ENCODE measurements at places on chromosomes 13 and 19.

DNA sequence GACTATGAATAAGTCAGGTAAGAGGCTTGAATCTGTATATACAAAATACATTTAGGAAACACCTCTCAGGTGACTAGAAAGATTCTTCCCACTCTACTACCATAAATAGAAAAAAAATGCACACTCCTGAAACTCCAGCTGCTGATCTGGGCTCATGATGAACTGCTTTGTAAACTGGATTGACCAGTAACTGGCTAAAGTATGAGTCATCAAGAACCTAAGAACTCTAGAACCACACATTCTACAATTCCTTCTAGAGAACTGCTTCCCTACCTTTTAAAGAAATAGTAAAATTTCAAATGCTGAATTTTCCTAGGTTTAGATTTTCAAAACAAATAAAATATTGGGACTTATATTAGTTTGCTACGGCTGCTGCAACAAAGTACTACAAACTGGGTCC lies 55.2 kb downstream of the ELF1 start:
- no peak for DNase-seq

- no peak for DNase-seq
Observed at GRCh38 chr19:48975947-48976847, 11.1 kb downstream of the FTL start.

DNA sequence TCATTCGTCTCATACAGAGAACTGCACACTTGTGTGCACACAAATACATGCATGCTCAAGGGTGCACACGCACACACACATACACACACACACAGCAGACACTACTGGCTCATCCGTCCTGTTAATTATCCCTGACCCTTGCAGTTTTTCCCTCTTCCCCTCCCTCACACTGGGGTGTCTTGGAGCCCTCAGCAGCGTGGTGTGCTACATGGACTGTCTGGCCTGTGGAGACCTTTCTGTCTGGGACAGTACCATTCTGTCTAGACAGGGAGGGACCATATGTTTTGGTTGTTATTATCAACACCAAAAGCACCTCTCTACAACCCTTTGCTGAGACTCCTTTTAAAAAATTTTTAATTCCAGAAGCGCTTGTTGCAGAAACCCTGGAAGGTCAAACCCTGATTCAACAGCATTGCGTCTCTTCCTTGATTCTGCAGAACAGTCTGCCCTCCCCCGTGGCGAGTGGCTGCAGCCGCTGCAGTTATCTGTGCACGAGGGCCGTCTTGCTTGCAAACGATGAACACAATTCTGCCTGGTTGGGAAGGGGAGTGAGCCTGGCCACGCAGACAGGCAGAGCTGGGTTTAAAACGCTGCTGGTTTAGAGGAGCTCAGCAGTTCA lies 374.0 kb downstream of the IRS2 start:
- DNase-seq, result no peak

DNA sequence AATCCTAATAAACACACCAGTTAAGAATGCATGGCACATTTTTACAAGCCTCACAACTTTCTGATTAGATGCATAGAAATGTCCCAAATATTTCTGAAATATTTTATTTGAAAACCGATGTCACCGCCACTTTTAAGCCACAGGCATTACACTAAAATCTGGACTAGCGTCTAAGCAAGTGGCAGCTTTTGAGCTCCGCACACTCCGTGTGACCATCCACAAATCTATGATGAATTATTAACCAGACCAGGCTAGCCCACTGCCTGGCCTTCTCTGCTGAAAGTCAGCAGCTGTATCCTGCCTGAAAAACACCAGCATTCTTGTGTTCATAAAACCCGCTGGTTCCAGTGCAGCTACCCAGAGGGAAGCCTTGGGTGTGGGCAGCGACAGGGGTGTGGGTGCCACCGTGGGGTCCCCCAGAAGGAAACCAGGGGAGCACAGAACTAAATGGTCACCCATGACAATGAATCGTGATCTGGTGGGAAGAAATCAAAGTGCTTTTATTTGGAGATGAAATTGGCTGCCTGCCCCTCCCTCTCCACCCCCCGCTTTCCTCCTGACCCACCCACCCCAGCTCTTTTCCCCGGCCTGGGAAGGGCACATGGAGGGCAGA lies 13.8 kb downstream of the RASA3 start:
- DNase-seq, result no peak

GRCh38 chr13:52850396-52851136 lies 2.1 kb upstream of the PCDH8 start:
- DNase-seq, result no peak

GRCh38 chr13:85659493-85659892 lies 139.7 kb downstream of the SLITRK6 start:
- DNase-seq, result no peak

- DNase-seq, result no peak
Observed at GRCh38 chr19:45824041-45824471, 8.9 kb upstream of the RSPH6A start.

DNA sequence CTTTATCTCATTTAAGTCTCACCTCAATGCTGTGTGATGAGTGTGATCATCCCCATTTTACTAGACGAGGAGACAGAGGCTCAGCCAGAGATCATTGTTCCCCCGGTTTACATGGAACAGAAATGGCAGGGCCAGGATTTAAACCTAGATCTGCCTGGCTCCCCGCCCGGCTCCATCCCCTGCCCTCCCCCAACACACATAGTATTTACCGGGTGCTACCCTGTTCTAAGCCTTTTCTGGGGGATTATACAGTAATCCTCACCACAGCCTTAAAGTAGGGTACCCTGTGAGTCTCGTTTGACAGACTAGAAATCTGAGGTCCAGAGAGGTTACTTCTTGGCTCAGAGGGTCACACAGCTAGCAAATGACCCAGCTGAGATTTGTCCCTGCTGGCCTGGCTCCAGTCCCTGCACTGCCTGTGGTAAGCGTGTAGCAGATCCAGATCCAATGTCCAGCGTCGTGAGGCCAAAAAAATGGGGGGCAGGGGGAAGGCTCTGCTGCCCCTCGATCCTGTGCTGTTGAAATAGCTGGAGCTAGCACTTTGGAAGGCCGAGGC lies 3.8 kb upstream of the KLC3 start:
- DNase-seq, result no peak

DNA sequence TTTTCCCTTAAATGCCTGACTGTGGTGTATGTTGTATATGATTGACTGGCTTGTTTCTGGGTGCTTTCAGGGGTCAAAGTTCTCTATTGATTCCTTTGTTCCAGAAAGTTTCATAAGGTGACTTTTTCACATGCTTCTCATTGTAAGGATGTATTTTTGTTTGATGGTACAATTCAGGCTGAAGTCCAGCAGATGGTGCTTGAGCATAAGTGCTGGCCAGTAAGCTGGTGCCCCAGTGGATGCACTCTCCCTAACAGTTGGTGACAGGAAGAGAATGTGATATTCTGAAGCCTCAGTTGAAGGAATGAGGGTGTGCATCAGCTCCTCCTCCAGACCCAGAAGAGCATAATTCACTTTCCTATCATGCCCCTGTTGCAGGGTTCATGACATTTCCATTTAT lies 1941.6 kb upstream of the PRR20A start:
- DNase-seq, result no peak

- DNase-seq, result no peak
Observed at GRCh38 chr19:29372461-29372860, 153.3 kb upstream of the VSTM2B start.

DNA sequence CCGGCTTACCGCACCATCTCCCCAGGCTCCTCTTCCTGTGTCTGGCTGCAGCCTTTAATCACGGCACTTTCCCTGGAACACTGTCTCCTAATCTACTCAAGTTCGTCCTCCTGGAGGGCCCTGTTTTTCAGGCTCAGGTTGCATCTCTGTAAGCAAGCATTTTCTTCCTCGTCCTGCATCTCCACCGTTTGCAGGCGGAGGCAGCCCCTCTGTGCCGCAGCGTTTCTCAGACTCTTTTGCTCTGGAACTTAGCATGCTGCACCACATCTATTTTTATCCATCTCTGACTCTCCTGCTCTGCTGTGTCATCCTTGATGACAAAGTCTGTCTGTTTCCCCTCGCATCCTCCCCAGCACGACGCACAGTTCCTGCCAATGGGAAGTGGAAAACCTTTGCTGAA lies 117.5 kb downstream of the ATP8A2 start:
- DNase-seq, result no peak

DNA sequence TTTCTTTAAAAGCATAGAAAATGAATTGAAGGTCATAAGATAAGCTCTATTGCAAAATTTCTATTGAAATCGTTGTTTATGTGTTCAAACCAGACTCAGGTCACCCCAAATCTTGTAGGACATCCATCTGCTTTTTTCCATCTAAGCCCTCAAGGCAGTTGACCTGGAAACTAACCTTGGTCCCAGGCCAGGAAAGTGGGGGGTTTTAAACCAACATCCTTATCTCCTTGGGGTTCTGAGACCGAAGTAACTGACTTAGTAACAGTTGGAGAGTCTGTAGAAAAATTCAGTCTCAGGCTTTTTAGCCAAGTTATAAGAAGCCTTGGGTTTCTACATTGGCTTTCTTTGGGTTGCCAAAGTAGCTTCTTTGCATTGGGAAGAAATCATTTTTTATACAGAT lies 23.4 kb downstream of the ZNF507 start:
- no peak for DNase-seq

- DNase-seq, result no peak
Observed at GRCh38 chr19:38710928-38711725, 33.1 kb downstream of the CAPN12 start.

- no peak for DNase-seq
Observed at GRCh38 chr13:92488249-92488852, 738.3 kb upstream of the GPC6 start.

GRCh38 chr13:36706755-36707154 lies 32.9 kb downstream of the SERTM1 start:
- no peak for DNase-seq

DNA sequence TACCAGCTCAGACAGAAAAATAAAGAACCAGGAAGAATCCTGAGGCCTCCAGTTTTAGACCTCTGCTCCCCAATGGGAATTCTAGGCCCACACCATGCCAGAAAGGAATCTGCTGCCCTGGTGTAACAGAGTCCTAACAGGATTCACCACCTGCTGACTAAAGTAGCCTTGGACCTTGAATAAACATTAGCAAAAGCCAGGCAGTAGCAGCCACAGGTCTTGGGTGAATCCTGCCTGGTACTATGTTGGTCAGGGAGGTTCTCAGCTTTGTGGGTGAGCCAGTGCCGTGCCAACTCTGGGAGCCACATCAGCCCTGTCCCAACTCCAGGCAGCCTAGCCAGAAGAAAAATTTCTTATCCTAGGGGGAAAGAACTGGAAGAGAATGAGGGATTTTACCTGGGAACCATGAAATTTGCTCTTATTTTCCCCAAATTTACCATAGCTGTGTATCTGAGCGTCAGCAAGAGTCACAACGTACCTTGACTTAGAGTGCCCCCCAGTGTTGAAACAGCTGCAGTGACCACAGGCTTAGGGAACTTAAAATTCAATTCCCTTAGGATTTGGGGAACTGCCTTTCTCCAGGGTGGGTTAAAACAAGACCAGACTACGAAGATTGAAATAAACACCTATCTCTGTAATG lies 1895.6 kb upstream of the PRR20A start:
- DNase-seq, result no peak

DNA sequence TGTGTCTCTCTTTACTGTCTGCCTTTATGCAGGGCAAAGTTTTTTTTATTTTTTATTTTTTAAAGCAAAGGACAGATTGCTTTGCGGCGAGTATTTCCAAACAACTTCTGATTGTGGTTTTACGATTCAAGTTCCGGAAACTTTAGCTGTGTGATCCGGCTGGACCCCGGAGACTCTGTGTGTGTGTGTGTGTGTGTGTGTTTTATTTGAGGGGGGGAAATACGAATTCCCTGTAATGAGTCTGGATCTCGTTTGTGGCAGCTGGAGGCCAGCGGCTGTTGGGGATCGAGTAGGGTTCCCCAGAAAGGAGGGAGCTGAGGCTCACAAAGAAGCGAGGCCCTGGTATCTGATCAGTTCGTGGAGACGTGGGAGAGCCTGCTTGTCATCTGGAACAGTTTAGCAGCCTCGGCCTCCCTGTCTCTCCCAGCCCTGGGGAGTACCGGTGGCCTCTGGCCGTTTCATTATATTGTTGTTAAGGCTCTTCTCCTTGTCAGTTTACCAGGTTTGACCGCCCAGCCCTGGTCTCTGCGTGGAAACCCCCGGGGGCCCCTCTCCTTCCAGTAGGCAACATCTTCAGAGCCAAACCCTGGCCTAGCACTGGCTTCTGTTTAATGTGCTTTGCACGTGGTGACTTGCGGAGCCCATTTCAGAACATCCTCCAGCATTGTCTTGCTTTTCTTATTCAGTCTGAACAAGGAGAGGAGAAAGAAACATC lies 1.3 kb downstream of the FARP1 start:
- no peak for DNase-seq
